ENCODE measurements at places on chromosomes 12 and 14.

GRCh38 chr12:87332987-87333726 lies 696.0 kb downstream of the C12orf50 start:
- DNase-seq = peak; percentile 6

GRCh38 chr14:90467501-90467900 lies 70.7 kb downstream of the CALM1 start:
- no peak for DNase-seq

GRCh38 chr14:99326041-99326710 lies 54.2 kb upstream of the BCL11B start:
- no peak for DNase-seq

DNA sequence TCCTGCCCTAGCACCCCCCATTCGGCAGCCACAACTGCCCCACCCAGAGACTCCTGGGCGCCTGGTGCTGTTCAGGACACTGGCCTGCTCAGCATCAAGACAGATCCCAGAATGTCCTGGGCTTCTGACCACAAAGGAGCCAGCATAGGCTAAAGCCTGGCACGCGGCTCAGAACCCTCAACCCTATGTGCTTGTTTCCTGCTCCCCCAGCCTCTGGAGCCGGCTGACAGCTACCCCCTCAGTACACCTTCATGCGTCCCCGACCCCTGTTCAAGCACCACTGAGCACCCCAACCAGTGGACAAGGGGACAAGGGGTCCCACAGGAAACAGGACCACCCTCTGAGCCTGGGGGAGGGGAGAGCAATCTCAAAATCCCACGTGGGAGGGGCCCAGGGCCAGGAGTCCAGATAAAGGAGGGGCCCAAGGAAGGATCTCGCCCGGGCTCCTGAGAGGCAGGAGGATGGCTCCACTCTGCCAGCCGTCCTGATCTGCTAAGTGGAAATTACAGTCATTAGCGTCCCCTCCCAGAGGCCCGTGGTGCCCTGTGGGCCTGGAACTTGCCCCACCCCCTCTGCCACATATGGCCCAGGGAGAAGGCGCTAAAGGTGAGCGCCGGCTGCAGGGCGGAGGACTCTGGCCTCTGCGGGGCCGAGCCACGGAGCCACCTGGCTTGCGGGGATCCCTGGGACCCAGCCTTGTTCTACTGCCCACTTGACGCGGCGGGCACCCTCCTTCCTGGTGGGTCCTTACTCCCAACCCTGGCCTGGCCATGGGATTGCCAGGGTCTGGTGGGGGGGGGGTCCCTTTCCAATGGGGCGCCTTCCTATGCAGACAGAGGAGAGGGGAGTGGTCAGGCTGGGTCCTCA lies 27.2 kb upstream of the GPR132 start:
- DNase-seq = no peak

- DNase-seq = no peak
Observed at GRCh38 chr12:101174541-101174940, 35.5 kb downstream of the SLC5A8 start.

GRCh38 chr14:42778984-42779383 lies 1172.3 kb downstream of the LRFN5 start:
- peak; percentile 31 for DNase-seq

DNA sequence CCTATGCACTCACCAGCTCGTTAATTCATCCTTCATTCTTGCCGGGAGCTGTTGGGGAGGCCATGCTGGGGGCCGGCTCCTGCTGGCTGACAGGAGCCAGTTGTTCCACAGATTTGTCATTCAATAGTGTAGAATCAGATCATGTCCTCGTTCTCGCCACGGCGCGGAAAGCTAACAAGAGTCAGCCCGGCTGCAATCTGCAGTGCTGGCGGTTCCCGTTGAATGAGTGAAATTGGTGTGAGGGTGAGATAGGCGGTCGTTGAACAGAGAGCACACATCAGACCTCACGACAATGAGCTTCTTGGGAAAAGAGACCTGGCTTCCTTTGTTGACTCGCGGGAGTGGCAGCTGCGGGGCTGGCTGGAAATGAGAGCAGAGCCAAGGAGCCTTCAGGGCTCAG lies 57.5 kb downstream of the KIF26A start:
- DNase-seq = no peak

GRCh38 chr14:95117937-95118721 lies 39.2 kb downstream of the DICER1 start:
- peak; percentile 9 for DNase-seq

GRCh38 chr14:66975251-66975650 lies 214.0 kb upstream of the GARIN2 start:
- peak; percentile 1 for DNase-seq

- DNase-seq = no peak
Observed at GRCh38 chr12:59603754-59604153, 7.9 kb downstream of the SLC16A7 start.

DNA sequence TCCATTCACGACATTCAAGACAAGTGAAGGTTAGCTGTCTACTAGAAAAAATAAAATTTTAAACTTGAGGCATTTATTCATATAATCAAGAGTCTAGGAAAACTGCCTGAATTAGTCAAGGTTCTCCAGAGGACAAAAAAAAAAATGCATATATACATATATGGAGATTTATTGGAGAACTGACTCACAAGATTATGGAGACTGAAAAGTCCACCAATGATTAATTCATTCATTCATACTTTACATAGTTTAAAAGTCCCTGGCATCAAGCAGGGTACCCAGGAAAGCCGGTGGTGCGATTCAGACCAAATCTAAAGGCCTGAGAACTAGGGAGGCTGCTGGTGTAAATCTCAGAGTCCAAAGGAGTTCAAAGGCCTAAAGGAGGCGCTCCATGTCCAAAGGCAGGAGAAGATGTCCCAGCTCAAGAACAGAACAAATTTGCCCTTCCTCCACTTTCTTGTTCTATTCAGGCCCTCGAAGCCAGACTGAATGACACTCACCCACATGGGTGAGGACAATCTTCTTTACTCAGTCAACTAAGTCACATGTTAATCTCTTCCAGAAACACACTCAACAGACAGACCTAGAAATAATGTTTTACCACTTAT lies 64.3 kb downstream of the ANKS1B start:
- DNase-seq = no peak

DNA sequence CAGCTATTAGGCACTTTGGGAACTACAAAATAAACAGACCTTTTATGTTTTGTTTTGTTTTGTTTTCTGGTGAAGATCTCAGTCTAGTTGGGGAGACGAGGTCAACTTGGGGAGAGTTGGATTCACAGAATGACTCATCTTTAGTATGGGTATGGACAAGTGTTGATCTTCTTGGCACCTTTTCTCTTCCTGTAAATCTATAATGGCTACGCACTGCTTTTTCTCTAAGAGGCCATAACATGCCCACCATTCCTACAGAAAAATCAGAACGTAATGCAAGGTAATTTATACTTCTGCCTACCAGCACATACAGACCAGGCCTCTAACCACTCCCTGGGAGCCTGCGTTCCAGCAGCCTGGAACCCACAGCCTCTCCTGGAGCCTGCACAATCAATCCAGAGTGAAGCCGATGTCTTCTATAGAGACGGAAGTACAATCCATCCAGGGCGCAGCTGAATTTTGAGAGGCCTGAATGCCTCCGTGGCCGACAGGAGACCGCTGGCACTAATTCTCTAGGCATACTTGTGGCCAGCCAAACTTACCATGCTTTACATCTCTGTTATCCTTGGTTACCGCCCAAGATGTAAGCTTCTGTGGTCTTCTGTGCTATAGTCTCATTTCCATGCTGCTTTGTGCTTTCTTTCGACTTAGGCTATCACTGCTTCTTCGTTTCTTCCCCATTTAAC lies 717 bp downstream of the PPHLN1 start:
- peak; percentile 64 for DNase-seq

DNA sequence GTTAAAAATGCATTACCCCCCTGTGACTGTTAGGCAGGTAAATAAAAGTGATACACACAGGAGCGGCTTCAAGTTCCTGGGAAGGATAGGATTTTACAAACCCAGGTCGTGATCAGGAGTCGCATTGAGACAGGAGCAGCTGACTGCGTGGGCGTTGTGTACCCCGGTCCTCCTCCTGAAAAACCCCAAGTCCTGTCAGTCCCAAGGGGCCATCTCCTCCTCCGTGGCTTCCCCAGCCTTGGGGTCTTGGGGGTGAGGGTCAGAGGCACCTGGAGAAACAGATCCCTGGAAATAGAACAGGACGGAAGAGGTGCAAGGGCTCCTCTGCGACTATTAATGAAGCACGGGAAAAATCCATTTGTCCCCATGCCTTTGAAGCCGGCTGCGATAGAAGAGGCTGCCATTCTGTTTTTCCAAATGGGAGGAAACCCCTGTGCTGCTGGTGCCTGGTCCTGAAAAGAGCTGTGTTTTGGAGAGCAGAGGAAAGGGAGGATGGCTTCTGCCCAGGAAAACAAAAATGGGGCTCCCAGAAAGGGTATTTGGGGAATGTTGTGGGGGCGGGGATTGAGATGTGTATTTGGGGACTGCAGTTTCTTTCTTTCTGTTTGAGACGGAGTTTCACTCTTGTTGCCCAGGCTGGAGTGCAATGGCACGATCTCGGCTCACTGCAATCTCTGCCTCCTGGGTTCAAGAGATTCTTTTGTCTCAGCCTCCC lies 143.1 kb downstream of the ZNF664 start:
- no peak for DNase-seq

GRCh38 chr14:105951399-105951798 lies 425.0 kb downstream of the TMEM121 start:
- DNase-seq = no peak

Measured in fibroblast of skin of abdomen (primary cell).